ENCODE measurements at places on chromosomes 1 and 21. TPM values are rescaled to one million over a fixed set of nuclear protein-coding genes. Genes with fewer than 3 reads are reported as not detected.

BMP8A gene
- not detected for polyA plus RNA-seq

SDHB gene
- polyA plus RNA-seq, result 122 TPM

FOXD2 gene
- 0.06 TPM for polyA plus RNA-seq

FNBP1L gene
- 13.6 TPM for polyA plus RNA-seq

HHAT gene
- polyA plus RNA-seq, result 1.8 TPM

EXTL2 gene
- 4.3 TPM for polyA plus RNA-seq

HSD3B2 gene
- 0.13 TPM for polyA plus RNA-seq

DSCAM gene
- 0.08 TPM for polyA plus RNA-seq

NTPCR gene
- 40.5 TPM for polyA plus RNA-seq

GPR25 gene
- not detected for polyA plus RNA-seq

SLC19A2 gene
- 9.7 TPM for polyA plus RNA-seq

KCNJ10 gene
- not detected for polyA plus RNA-seq

FAM72D gene
- polyA plus RNA-seq, result 0.45 TPM

RPAP2 gene
- polyA plus RNA-seq, result 5.3 TPM

PRKACB gene
- polyA plus RNA-seq, result 6.9 TPM

CD5L gene
- 0.45 TPM for polyA plus RNA-seq

S100A7A gene
- polyA plus RNA-seq, result not detected

ATF3 gene
- polyA plus RNA-seq, result 76.5 TPM

FGR gene
- 33.9 TPM for polyA plus RNA-seq

TRIM58 gene
- 0.11 TPM for polyA plus RNA-seq

ANXA9 gene
- 3.1 TPM for polyA plus RNA-seq

KRTAP7-1 gene
- not detected for polyA plus RNA-seq

SRP9 gene
- 147 TPM for polyA plus RNA-seq

CELF3 gene
- polyA plus RNA-seq, result 0.13 TPM

ZBTB21 gene
- 8.4 TPM for polyA plus RNA-seq

CFHR4 gene
- polyA plus RNA-seq, result not detected

SRSF10 gene
- polyA plus RNA-seq, result 27.4 TPM

LENEP gene
- polyA plus RNA-seq, result not detected

OPN3 gene
- polyA plus RNA-seq, result 4.8 TPM

ATP1A4 gene
- 0.56 TPM for polyA plus RNA-seq

PALMD gene
- polyA plus RNA-seq, result 59.2 TPM

ADAM15 gene
- polyA plus RNA-seq, result 169 TPM

FCRL2 gene
- not detected for polyA plus RNA-seq

ATAD3B gene
- 13.6 TPM for polyA plus RNA-seq

CTSS gene
- 67.0 TPM for polyA plus RNA-seq

IL19 gene
- polyA plus RNA-seq, result 0.12 TPM

LYST gene
- polyA plus RNA-seq, result 9.4 TPM

MAP3K7CL gene
- polyA plus RNA-seq, result 4.9 TPM

CRP gene
- not detected for polyA plus RNA-seq

GPR61 gene
- not detected for polyA plus RNA-seq

LGALS8 gene
- polyA plus RNA-seq, result 22.9 TPM

DNASE2B gene
- 0.07 TPM for polyA plus RNA-seq

PLA2G2D gene
- polyA plus RNA-seq, result not detected

LINGO4 gene
- 0.29 TPM for polyA plus RNA-seq
